ENCODE measurements at places on chromosomes 6 and 20.

DNA sequence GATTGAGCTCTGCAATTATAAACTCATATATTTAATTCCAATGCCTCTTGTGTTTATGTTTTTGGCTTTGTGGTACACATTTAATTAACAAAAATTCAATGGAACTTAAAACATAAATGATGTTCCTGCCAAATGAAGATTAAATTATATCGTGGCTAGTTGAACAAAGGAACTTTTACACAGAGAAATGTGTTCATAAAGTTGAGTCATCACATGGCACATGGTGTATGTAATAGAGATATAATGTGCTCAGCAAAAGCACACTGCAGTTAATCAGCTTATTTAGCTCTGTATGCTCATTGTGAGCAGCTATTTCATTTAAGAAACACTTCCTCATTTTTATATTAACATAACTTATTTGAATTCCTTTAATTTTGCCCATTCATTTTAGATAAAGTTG, 1295.6 kb upstream of the CITED2 start:
- H3K27me3 ChIP-seq, result no peaks in the 10 kb centered on the region
- H3K4me3 ChIP-seq, result no peak overlapping the region
- no peak for DNase-seq
- H3K27ac ChIP-seq, result no peak overlapping the region
- H3K4me1 ChIP-seq, result no peaks in the 10 kb centered on the region

DNA sequence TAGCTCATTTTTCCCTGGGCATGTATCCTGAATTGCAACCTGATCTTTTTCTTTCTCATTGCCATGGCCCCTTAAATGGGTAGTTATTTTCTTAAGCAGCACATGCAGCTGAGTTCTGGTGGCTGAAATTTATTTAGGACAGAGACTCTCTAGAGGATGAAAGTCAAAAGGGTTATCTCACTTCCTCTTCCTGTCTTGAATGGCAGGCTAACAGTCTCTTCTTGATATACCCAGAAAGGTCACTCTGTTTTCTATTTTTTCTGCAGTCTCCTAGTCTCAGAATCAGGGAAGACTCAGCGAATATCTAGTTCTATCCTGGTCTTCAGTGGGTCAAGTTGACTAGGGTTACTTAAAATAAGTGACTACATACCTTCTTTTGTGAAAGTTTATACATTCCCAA, 243.3 kb downstream of the EPHA7 start:
- H3K4me1 ChIP-seq, result no peaks in the 10 kb centered on the region
- H3K36me3 ChIP-seq, result no peaks in the 10 kb centered on the region
- H3K27me3 ChIP-seq, result no peaks in the 10 kb centered on the region
- no peak overlapping the region for H3K27ac ChIP-seq
- H3K4me3 ChIP-seq, result no peak overlapping the region

GRCh38 chr6:56235245-56235644, 12.1 kb downstream of the COL21A1 start:
- H3K27ac ChIP-seq, result peak overlapping the region; percentile 75
- H3K36me3 ChIP-seq, result no peaks in the 10 kb centered on the region
- no peaks in the 10 kb centered on the region for H3K27me3 ChIP-seq
- no peak overlapping the region for H3K4me3 ChIP-seq
- DNase-seq, result no peak

DNA sequence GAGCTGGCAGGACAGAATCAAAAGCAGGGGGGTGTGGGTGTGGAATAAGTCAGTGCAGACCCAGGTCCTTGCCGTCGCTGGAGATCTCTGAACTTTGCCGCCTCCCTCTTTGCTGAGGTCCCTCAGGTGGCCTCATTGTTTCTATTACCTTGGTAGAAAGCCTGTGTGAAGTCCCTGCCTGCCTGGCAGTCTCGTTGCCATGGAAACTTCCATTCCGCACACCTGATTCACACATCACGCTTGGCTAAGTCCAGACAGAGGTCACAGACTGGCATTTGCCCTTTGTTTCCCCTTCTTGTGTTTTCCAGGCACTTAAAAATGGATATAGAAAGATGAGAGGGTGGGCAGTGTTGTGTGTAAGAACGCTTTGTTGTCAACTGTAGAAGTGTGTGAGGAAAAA, 260.6 kb downstream of the PRL start:
- H3K27me3 ChIP-seq, result no peaks in the 10 kb centered on the region
- H3K4me1 ChIP-seq, result no peaks in the 10 kb centered on the region
- H3K27ac ChIP-seq, result no peak overlapping the region
- H3K36me3 ChIP-seq, result no peaks in the 10 kb centered on the region
- DNase-seq, result no peak

DNA sequence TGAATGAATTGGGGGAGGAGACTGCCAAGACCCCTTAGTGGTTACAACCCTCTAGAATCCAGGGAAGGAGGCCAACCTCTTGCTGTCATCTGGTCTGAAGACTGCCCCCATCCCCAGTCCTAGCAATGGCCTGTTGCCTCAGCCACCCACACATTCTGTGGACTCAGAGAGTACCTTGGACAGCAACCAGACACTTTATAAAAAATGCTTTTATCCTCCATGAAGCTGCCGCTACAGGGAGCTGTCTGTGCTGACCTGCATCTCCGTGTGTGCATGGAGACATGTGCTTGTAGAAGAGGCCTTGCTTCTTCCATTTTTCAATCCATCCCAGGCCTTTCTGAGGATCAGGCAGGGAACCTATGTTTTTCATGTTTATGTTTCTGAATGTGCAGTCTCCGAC, 15.2 kb downstream of the CDH22 start:
- no peaks in the 10 kb centered on the region for H3K27me3 ChIP-seq
- no peak overlapping the region for H3K27ac ChIP-seq
- H3K4me1 ChIP-seq, result no peaks in the 10 kb centered on the region
- no peak overlapping the region for H3K4me3 ChIP-seq
- no peaks in the 10 kb centered on the region for H3K36me3 ChIP-seq

DNA sequence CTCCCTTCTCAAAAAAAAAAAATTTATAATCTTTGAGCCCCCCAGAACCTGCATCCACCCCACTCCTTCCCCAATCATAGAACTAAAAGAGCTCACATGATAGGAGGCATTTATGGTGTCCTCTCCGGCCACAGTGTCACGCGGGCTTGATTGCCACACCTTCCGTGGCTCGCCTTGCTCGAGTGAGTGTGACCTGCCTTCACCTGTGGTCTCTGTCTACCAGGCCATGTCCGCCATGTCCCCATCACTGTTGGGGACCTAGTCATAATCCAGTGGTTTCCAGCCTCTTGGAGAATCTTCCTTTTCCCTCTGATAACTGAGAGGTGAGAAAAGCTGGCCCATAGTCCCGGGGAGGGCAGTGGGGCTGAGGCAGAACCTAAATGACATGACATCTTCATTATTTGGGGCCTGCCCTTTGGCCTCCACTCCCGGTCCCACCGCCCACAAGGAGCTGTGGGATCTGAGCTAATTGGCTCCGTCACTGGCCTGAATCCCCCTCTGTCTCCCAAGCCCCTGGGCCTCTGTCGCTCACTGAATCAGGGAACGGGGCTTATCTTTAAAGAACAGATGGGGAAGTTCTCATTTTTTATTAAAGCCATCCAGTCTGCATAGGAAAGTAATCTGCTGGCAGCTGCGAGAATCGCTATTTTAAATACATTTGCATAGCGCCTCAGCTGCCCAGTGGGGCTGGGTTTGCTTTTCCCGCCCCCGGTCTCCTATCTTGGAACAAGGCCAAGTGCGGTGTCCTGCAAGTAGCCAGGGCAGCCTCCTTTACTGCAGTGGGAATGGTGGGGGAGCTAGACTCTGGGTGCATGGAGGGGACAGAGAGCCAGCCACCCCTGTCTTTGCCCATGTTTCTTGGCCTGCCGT, 197.6 kb upstream of the PMEPA1 start:
- no peaks in the 10 kb centered on the region for H3K36me3 ChIP-seq
- no peaks in the 10 kb centered on the region for H3K27me3 ChIP-seq
- no peak overlapping the region for H3K27ac ChIP-seq
- no peak overlapping the region for H3K4me3 ChIP-seq

DNA sequence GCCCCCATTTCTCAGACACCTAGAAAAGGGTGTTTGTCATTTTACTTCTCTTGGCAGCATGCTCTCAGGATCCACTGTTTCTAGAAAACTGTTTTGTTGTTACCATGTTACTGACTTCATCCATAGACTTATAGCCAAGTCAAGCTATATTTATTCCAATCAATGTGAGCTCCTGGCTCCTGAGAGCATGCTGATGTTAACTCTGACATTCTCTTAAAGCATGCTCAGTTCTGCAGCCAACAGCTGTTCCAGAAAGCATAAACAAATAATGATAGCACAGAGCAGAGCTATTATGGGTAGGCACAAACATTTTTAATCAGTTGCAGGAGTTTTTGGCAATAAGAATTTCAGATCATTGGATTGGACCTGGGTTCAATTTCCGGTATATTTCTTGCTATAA, 92.4 kb upstream of the CEP85L start:
- H3K27me3 ChIP-seq, result no peaks in the 10 kb centered on the region
- no peak for DNase-seq
- H3K27ac ChIP-seq, result no peak overlapping the region
- no peak overlapping the region for H3K4me3 ChIP-seq
- no peaks in the 10 kb centered on the region for H3K36me3 ChIP-seq

DNA sequence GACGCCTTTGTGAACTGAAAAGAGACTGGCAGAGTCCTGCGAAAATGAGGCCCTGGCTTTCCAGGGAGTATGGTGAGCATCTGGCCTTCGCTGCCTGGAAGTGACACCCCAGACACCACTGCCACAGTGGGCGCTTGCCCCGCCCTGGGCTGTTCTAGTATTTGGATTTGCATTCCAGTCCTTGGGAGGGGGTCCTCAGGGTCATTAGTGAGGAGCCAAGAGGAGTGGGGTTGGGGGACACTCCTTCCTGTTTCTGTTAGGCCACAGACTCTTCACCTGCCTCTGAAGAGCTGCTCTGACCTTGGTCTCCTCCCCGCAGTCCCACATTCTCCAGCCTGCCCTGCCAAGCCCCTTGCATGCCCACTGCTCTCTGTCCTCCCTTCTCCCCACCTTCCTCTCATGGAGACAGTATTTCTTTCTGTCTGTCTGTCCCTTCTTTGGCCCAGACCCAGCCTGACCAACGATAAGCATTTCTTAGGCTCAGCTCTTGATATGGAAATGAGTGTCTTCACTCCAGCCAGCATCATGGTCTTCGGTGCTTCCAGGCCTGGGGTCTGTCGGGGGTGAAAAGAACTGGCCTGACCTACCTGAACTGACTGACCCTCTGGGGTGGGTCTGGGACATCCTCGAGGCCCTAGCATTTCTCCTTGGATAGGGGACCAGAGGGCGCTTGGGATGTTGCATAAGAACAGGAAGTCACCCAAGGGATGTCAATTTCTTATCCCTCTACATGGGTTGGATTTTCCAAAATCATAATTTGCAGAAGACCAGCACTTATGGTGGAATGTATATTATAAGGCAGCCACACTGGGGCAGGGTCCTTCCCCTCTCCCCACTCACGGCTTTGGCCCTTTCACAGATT, 19.4 kb downstream of the SLC9A8 start:
- no peak overlapping the region for H3K27ac ChIP-seq
- no peak overlapping the region for H3K4me3 ChIP-seq
- peaks cover 35% of the 10 kb centered on the region for H3K36me3 ChIP-seq
- no peaks in the 10 kb centered on the region for H3K4me1 ChIP-seq
- H3K27me3 ChIP-seq, result no peaks in the 10 kb centered on the region
- DNase-seq, result no peak

DNA sequence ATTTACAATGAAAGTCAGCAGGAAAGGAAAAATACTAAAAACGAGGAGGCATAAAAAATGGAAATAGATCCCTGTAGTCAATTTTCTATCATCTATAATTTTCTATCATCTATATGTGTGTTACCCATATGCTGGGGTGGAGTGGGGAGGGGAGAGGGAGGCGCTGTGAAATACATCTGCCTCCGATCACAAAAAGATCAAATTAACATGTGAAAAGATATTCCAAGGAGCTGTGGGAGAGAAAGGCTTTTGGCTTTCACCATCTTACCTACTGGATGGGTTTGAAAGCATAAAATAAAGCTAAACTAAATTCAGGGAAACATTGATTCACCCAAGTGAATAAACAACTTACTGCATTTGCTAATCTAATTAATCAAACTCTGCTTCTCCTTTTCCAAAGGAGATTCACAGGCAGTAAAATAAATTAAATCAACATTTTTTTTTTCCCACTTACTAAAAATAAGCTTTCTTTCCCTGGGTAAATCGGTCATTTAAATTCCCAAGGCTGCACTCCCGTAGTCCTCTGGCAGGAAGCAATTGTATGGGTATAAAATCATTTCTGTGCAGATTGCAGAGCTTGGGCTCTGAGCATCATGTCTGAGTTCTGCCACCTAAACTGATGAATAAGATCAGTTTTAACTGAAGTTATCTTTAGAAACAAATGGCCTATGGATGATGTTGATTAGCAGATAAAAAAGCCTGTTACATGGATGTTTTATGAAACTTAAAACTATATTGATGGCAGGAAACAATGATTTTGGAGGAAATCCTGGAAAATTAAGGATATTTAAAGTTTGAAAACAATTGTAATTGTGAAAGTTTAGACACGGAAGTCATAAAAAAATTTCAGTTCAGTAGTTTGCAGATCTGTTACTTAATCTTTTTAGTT, 147.9 kb downstream of the SOX4 start:
- no peaks in the 10 kb centered on the region for H3K4me1 ChIP-seq
- no peaks in the 10 kb centered on the region for H3K36me3 ChIP-seq
- H3K27ac ChIP-seq, result no peak overlapping the region

GRCh38 chr6:110285306-110286060, 72.7 kb downstream of the METTL24 start:
- no peak overlapping the region for H3K4me3 ChIP-seq
- no peaks in the 10 kb centered on the region for H3K27me3 ChIP-seq
- no peaks in the 10 kb centered on the region for H3K4me1 ChIP-seq
- no peaks in the 10 kb centered on the region for H3K36me3 ChIP-seq
- no peak for DNase-seq
- H3K27ac ChIP-seq, result no peak overlapping the region

- peak overlapping the region; percentile 61 for H3K4me3 ChIP-seq
- H3K4me1 ChIP-seq, result peaks cover 2% of the 10 kb centered on the region
- no peak for DNase-seq
- H3K27me3 ChIP-seq, result peaks cover 9% of the 10 kb centered on the region
- no peak overlapping the region for H3K27ac ChIP-seq
Measured at GRCh38 chr6:106359959-106360409, 533 bp upstream of the CRYBG1 start.

GRCh38 chr6:15443119-15443830, 197.4 kb downstream of the JARID2 start:
- H3K27ac ChIP-seq, result no peak overlapping the region
- no peaks in the 10 kb centered on the region for H3K36me3 ChIP-seq
- H3K4me3 ChIP-seq, result no peak overlapping the region
- DNase-seq, result no peak

GRCh38 chr6:26592649-26593048, 4.1 kb upstream of the ABT1 start:
- H3K36me3 ChIP-seq, result no peaks in the 10 kb centered on the region
- peaks cover 2% of the 10 kb centered on the region for H3K4me1 ChIP-seq
- DNase-seq, result no peak
- no peak overlapping the region for H3K4me3 ChIP-seq
- H3K27ac ChIP-seq, result no peak overlapping the region

DNA sequence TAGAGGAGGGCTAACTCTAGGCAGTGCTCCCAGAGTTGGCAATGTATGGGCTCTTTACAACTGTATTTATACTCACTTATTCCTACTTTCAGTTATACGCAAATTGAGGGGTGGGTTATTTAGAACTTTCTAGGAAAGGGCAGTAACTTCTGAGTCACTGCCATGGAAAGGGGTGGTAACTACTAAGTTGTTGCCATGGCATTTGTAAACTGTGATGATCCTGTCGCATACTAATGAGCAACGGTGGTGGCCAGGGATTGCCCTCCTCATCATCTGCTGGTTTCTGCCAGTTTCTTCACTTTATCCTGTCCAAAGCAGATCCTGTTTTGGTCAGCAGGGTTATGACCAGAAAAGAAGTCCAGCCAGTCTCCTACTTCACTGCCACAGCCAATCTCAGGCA, 95.5 kb upstream of the PTPRT start:
- no peaks in the 10 kb centered on the region for H3K27me3 ChIP-seq
- H3K36me3 ChIP-seq, result no peaks in the 10 kb centered on the region
- no peak overlapping the region for H3K4me3 ChIP-seq

GRCh38 chr6:3857468-3858456, 8.6 kb downstream of the FAM50B start:
- no peak overlapping the region for H3K27ac ChIP-seq
- no peaks in the 10 kb centered on the region for H3K4me1 ChIP-seq
- no peaks in the 10 kb centered on the region for H3K36me3 ChIP-seq

Measured in ascending aorta (tissue), 2 donors.